ENCODE measurements at places on chromosomes 12 and 14.

GRCh38 chr14:25759920-25760655 is 710.1 kb upstream of the STXBP6 start:
- no peak for DNase-seq

DNA sequence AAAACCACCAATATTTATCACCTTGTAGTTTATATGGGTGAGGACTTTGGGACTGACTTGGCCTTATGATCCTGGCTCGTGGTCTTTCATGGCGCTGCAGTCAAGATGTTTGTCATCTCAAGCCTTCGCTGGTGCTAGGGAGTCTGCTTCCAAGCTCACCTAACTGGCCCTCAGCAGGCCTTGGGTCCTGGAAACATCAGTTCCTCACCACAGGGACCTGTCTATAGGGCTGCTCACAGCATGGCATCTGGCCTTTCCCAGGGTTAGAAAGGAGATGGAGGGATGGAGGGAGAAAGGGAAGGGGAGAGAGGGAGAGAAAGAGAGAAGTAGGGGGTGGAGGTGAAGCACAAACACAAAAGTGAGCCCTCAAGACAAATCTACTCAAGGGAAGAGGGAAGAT is 31.7 kb downstream of the VCPKMT start:
- DNase-seq = no peak

DNA sequence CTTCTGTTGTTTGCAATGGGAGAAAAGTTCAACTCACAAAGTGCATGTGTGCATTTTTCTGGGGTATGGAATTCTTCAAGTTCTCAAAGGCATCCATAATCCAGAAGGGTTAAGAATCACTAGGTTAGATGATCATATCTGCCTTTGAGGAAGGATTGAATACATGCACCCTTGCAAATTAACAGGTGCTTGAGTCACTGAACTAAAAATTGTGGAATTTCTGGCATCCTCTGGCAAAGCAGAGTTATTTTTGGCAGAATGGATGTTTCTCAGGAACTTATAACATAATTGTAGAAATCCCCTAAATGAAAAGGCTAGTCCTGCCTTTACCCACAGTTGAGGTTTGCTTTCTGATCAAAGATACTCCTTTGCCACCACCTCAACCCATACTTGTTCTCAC is 136.5 kb upstream of the DYRK2 start:
- no peak for DNase-seq

DNA sequence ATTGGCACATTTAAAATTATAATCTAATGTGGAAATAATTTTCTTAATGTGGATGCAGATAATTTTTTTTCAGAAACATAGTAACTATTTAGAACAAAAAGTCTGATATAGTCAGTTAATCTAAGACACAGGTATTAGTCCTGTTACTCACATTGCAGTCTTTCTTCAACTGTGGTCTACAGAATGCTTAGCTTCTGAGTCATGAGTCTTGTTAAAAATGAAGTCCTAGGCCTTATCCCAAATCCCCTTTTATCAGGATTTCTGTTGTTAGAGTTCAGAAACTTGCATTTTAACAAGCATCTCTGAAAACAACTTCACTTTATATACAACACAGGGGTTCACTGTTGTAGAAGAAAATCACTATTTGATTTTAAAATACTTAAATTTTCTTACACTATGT is 112.2 kb downstream of the SLC16A7 start:
- no peak for DNase-seq

- DNase-seq = no peak
These were observed 5.9 kb upstream of the RTL1 start for GRCh38 chr14:100909439-100909838.

DNA sequence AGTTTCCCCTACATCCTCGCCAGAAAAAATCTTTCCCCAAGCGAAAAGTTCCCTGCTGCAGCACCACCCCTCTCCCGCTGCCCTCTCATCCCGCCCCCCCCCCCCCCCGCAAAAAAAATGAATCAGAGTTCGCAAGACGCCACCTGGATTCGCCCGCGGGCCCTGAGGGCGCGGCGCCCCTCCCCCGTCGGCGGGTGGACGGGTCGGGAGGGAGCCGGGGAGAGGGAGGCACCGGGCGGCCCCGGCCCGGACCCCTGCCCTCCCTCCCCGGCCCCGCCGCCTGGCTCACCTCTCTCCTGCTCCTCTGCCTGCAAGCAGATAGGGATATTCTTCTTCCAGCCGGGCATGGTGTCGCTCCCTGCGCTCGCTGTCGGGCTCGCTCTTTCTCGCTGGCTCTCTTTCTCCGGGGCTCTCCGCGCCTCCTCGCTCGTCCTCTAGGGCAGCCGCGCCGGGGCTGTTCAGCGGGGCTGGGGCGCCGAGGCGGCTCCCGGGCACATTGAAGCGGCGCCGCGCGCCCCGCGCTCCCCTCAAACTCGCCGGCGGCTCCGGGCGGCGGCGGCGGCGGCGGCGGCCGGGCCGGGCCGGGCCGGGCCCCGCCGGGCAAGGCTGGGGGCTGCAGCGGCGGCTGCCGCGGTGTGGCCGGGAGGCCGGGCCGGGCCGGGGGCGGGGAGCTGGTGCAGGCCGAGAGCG is 200.3 kb upstream of the CAND1 start:
- DNase-seq = peak; percentile 61

DNA sequence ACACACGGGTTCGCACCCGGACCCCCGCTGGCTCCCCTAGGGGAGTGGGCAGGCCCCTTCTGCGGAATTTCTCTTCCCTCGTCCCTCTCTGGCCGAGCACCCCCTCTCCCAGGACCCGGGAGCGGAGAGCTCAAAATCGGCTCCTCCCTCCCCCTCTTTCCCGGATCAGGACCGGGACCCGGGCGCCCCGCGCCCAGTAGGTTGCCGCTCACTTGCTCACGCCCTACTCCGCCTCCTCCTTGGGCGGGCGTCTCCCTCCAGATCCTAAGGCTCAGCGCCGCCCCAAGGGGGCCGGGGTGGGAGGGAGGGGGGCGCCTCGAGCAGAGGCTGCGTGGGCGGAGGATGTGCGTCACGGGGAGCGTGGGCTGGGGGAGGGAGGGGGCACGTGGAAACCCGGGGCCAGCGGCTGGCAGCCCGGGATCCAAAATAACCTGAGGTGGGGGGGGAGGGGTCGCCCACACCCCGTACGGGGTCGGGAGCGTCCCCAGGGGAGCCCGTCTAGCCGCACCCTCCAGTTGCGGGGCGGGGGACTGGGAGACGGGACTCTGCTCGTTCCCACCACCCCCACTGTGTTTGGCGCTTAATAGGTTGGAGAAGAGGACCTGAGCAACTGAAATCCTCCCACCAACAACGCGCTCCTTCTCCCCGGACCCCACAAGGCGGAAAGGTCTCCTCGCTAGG is 1.8 kb upstream of the NAB2 start:
- peak; percentile 83 for DNase-seq

- DNase-seq = no peak
These were observed 956 bp downstream of the GNPTAB start for GRCh38 chr12:101829639-101830366.

DNA sequence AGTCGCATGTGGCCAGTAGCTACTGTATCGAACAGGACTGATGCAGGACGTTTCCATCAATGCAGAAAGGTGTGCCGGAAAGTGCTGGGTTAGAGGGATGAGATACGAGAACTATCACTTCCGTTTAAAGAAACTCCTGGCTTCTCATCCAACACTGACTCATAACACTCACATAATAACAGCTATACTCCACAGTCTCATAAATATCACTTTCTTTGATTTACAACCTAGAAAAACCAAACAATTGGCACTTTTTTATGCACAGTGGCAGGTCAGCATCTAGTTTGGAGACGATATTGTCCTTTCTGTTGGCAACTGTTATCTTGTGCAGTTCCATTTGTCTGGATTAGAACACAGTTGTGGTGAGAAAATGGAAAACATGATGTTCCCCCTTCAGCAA is 43.4 kb downstream of the SLC25A21 start:
- no peak for DNase-seq

- DNase-seq = no peak
These were observed 795.4 kb downstream of the SLC6A15 start for GRCh38 chr12:84117190-84117589.

- DNase-seq = no peak
These were observed 401.4 kb downstream of the ATP23 start for GRCh38 chr12:58342736-58343135.

- DNase-seq = no peak
These were observed 71.0 kb downstream of the SLC25A47 start for GRCh38 chr14:100393906-100394732.

- no peak for DNase-seq
These were observed 12.4 kb downstream of the KRT7 start for GRCh38 chr12:52245259-52245961.

- DNase-seq = no peak
These were observed 47.9 kb downstream of the WDR20 start for GRCh38 chr14:102187568-102188001.

DNA sequence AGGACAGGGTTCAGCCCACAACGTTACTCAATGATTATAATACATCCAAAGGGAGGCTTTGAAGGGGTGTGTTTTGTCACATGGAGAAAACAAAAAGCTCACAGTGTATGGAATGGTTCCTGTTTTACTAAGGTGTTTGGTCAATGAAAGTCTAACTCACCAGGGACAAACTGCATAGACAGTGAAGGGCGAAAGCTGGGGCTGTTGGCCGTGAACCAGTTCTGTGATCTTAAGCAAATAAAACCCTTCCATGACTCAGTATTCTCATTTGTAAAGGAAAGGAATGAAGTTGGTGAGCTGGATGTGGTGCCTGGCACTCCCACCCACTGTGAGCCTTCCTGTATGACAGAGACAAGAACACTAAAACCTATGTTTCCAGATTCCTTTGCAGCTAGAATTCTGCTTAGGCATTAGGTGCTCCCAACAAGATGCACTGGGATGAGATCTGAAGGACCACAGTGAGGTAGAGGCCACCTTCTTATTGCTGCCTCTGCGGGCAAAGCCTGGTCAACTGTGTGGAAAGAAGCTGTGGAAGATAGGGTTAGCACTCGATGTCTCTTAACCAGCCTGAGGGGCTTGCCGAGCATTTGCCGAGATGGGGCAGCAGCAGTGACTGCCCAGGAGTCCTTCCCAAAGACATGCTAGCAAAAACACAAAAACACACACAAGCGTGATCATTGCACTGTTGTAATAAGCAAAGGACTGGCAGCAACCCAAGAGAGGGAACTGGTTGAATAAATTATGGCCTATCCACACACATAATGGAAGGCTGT is 48.5 kb downstream of the VCPKMT start:
- DNase-seq = no peak

DNA sequence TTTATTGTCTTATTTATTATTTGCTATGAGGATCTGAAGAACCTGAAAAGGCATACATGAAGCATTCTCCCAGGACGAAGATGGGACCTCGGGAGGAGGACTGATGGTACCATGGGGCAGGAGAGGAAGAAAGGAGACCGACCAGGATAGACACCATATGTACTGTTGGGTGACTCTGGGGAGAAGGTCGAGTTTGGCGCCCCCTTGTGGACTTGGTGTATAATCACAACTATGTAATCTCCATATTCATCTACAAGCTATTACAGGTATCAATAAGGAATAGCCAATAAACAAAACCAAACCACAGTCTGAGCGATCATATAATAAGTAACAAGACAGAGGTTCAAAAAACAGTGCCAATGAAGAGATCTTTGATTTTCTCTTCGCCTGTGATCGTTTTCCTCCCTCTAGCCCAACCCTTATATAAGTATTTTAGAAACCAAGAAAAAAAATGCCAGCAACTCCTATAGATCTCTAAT is 139.1 kb downstream of the SPTSSA start:
- peak; percentile 29 for DNase-seq

DNA sequence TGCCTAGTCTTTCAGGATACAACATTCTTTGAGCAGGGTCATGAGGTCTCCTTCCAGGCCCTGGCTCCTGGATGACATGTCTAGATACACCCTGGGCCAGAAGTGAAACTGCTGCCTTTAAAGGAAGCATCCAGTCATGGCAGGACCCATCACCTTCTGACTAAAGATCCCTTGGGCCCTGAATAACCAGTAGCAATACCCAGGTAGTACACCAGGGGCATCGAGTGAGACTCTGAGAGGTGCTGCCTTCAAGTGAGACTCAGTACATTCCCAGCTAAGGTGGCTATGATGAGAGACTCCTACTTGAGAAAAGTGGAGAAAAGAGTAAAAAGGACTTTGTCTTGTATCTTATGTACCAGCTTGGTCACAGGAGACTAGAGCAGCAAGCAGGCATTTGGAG is 23.5 kb downstream of the OR6C68 start:
- DNase-seq = no peak

DNA sequence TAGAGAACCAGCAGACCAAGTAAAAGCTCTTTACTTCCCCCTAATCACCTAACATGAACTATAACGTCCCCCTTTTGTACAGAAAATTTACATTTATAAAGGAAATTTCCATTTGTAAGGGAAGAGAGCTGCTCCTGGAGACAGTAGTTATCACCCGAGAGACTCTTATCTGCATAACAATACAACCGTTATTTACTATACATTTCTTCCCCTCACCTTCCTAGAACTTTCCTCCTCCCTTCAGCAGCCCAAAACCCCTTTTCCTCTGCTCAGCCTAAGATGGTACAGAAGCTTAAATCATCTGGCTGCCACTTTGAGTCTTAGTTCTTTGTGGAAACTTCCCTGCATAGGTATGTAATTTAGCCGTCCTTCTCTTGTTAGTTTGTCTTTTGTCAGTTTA is 40.4 kb upstream of the ETV6 start:
- no peak for DNase-seq

DNA sequence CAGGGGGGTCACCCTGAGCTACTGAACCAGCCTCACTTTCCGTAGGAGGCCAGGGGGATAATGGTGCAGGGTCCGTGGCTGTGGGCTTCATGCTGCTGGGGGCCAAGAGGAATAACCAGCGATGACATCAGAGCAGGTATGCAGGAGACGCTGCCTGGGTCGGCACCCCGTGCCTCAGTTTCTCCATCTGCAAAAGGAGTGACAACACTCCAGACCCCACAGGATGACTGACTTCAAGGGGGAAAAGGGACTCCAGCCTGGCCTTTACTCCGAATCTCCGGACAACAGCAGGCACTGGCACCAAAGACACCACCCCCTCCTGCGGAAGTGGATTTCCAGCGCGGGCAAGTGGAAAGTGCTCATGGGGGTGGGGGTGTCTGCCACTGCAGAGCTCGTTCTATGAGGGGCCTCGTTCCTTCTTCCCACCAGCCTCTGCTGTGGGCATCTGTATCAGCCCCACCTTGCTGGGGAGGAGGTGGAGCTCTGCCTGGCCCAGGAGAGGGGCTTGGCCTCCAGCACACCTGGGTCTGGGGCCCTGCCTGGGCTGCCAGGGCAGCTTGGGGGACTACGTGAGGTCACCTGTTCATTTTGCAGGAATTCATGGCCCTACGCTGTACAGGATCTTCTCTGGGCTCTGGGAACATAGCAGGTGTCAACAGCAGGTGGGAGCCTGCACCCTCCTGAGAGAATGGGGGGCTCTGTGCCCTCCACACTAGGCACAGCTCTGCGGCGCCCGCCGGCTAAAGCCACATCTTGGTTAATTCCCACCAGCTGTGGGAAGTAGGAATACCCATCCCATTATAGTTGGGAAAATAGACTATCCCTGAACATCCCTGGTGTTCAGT is 216.6 kb upstream of the C14orf180 start:
- DNase-seq = no peak
